Spinal cord (tissue), 10 donors: ENCODE measurements at places on chromosomes 3 and 15.
A peak's percentile ranks its signal among the peaks of the same experiment; 100 is the strongest.

DNA sequence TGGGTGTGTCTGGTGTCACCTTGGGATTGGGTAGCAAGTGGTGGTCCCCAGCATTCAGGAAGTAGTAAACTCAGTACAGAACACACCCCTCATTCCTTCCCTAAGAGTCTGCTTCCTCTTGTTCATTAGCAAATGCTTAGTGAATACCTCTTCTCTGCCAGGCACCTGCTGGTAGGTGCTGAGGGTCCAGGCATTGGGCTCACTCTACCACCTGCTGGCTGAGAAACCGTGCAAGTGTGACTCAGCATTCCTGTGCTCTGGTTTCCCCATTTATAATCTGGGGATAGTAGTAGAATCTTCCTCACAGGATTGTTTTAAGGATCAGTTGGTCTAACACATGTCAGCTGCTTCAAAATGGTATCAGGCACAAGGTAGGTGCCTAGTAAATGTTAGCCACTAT, 4.8 kb downstream of the SHF start:
- DNase-seq = no peak

- DNase-seq = no peak
Measured at GRCh38 chr3:129961141-129961541, 13.4 kb upstream of the TRH start.

- DNase-seq = no peak
Measured at GRCh38 chr15:48426941-48427340, 95.7 kb downstream of the DUT start.

DNA sequence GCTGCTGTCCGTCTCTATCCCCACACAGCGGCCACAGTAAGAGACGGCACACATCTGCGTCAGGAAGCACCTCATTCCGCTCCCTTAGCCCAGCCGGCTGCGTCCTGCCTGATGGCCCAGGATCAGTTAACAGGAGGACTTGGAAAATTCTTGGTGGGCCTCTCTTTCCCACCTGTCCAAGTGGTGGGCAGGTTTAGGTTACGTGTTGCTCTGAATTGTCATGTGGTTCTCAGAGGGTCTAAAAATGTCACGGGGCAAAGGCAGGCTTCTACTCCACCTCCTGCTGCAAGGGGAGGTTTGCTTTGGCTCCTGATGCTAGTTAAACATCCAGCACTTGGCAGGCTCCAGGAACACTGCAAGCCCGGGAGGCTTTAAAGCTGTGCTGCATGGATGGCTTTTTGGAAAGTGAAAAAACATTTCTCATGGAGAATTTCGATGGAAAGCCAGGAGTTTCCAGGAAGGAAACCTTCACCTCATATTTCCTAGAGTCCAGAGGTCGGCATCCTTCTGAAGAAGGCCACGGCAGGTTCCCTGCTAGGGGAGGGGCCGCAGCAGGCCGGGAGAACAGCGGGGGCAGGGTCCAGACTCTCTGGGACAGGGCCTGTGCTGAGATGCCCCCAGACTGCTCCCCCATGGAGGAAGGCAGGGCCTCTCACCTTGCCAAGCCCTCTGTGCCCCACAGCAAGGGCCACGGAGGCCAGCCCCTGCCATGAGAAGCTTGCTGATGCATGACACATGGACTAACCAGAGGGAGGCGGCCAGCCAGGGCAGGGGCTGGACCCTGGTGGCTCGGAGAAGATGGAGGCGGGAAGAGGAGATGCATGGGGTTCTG, 10.8 kb downstream of the CTSH start:
- peak; percentile 85 for DNase-seq

DNA sequence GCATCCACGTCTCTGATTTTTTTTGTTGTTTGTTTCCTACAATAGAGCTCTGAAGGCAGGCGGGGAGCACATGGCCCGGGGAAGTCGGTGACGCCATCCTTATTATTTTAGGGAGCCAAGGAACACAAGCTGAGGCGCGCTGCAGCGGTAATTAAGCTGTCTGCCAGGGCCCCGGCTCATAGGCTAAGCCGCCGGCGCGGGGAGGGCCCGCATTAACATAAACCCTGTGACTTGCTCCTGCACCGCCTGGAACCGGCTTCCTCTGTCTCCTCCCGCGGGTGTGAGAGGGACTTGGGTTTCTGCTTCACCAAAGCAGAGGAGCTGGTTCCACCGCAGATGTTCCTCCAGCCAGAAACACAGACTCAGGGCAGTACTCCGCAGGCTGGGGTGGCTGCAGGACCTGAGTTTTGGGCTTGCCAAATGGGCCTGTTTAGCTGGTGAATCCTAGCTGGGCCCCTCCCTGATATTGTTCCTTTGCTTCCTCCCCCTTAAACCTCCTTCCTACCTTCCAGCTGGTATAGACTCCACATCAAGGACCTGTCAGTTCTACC, 25.3 kb downstream of the ANP32A start:
- DNase-seq = peak; percentile 92

DNA sequence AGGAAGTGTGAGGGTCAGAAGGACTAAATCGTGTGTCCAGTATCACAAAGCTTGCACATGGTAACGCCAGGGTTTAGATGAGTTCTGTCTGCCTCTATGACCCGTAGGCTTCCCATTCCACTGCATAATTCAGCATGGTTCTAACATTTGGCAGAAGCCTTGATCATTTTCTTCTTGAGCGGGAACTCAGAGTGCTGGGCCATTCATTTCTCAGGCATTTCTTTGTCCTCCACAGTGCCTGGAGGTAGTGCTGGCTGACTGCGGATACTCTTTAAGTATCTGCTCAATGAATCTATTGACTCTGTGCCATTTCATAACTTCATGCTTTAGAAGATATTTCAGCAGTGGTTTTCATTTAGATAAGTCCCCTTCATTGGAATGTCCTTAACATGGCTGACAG, 370.2 kb downstream of the EPHB1 start:
- no peak for DNase-seq

GRCh38 chr3:68728343-68728742, 204.0 kb downstream of the TAFA4 start:
- no peak for DNase-seq

GRCh38 chr3:134611516-134611915, 39.3 kb downstream of the KY start:
- no peak for DNase-seq

DNA sequence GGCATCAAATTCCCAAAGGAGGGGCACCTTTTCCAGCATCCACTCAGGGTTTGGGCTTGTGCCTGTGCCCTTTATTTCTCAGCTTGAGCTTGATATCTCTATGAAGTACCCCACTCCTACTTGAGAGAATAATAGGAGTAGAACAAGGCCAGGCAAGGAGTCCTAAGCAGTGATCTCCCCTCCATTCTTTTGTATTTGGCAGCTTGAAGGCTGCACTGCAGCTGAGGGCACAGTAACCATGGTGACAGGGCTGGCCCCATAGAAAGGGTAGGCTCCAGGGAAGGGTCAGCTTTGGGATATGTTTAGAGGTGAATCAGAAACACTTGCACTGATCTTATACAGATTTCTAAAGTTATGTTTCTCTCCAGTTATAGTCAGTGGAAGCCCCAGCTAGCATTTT, 145.4 kb upstream of the SLC24A5 start:
- DNase-seq = no peak

DNA sequence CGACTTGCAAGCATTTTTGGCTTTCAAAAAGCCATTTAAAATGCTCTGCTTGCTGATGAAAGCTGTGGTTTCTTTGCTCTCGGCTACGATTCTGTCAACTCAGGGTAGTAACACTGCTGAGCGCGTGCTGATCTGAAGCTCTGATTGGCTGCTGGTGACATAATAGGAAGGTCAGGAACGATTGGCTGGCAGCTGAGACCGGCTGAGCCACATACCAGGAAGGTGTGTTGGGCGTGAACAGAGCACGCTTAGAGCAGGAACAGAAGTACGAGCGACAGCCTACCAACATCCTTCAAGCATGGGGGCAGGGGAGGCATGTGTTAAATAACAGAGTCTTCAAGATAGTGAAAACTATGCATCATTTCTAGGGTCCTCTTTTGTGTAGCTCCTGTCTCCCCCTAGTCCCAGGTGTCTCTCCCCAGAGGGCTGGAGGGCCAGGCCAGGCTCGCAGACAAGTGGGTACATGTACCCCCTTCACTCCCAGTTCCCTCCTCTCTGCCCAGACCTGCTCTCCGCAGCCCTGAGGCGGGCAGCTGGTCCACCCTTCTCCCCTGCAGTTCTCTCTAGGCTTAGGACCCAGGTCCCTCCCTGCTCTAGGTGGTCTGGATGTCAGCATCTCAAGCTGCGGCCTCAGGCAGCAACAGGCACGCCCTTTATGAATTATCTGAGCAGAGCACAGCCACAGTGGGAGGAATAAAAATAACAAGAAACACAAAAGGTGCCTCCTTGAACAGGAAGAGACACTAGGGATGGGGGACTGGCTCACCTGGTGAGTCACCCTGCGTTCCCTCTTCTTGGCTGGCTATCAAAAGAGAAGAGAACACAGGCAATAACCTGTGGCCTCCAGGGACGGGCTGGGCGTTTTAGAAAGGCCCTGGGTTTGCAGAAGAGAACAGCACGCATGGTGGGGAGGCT, 76.0 kb downstream of the TAMM41 start:
- peak; percentile 63 for DNase-seq

DNA sequence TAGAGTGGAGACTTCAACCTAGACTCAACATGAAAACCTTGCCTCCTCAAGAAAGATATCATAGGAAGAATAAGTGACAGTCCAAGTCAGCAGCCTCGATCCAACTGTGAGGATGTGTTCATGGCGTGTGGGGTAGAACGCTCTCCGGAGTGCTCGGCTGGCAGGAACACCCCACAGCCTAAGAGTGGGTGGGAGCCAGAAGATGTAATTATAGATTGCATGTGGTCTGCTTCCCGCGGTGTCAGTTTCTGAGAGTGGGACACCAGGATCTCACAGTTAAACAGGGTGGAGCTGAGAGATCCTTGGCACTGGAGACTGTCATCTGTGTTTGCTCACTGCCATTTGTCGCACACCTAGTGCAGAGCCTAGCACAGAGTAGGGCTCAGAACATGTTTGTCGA, 158.0 kb downstream of the CTNNB1 start:
- DNase-seq = no peak

DNA sequence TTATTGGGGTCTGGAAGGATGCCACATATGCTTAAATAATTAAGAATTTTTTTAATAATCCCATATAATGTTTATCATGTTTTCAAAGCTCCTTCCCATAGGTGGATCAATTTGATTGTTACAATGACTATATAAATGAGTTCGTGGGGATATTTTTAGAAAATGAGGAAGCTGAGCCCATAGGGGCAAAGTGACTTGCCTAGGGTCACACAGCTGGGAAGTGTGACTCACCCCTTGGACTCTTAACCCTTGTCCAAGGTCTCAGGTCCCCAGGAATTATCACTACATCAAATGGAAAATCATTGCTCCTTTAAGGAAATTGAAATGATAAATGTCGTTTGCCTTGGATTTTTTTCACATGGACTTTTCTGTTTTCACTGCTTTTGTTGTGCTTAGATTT, 161.2 kb upstream of the RGMA start:
- no peak for DNase-seq

- DNase-seq = no peak
Measured at GRCh38 chr3:192751148-192751547, 23.8 kb upstream of the FGF12 start.

DNA sequence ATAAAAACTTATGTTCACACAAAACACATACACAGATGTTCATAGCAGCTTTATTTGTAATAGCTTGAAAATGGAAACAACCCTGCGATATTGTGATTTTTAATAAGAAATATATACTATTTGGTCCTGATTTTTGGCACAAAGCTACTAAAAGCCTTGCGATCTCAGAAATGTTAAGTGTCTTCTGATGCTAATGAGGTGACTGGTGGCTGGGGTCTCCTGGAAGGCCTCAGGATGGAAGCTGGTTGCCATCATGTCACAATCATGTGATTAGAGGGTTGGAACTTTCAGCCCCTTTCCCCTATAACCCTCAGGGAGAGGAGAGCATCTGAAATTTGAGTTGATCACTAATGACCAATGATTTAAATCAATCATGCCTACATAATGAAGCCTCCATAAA, 278.4 kb upstream of the UBE2E1 start:
- DNase-seq = no peak
